ENCODE measurements at places on chromosomes 7 and 10.
A peak's percentile ranks its signal among the peaks of the same experiment; 100 is the strongest.

GRCh38 chr10:129500617-129501339 lies 33.7 kb downstream of the MGMT start:
- DNase-seq = no peak

DNA sequence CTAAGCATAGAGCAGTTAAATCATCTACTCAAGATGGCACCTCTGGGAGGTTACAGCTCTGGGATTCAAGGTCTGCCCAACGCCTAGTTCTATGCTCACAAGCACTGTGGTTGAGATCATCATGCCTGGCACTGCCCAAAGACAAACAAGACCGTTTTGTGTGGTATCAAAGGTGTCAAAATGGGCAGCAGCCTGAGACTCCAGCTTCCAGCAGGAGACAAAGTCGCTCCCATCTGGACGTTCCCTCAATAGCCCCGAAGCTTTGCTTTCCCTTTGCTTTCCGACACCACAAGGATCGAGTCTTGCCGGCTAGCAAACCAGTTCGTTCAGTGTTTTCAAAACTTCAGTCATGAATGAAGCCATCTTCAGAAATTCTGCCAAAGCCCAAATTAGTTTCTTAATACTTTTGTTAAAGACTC lies 5.1 kb downstream of the HABP2 start:
- DNase-seq = no peak

GRCh38 chr10:118596426-118597124 lies 1.1 kb upstream of the PRLHR start:
- no peak for DNase-seq

DNA sequence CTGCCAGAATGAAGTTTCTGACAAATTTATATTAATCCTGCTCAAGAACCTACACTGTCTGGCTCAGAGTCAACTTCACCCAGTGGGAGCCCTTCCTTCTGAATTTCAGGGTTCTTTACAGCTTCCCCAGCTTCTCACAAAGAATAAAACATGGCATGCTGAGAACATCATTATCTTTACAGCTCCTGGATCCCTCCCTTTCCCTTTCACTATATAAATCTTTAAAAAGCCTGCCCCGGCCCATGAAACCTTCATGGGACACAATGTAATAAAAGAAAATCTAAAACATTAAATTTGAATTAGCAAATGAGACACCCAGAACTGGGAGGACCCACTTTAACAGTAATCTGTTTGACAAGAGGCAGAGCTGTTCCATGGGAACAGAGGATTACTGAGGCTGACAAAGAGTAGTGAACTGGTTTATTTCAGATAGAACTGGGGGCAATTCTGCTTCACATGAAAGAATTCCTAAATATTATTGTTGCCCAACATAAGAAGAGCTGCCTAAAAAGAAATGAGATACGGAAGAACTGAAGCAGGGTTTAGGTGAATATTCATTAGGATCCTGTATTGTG lies 222.8 kb downstream of the THSD7A start:
- no peak for DNase-seq

DNA sequence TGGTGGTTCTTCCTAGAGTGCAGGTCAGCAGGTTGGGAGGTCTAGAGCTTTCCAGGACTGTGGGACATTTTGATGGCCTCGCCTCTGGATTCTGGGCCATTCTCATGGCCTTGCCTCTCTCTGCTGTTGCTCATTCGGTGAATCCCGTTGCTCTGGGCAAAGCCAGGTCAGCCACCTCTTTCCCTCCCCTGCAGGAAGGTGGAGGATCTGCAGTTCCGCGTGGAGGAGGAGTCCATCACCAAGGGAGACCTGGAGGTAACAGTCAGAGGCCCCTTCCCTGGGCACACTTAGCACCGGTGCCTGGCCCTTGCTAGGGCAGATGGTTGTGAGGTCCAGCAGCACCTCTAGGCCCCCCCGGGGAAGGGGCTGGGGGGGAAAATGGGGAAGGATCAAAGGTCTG lies 74.9 kb downstream of the CLIP2 start:
- no peak for DNase-seq

- peak; percentile 37 for DNase-seq
Observed at GRCh38 chr10:103470761-103471653, 8.0 kb downstream of the CALHM3 start.

GRCh38 chr10:43000021-43000411 lies 76.9 kb upstream of the RET start:
- no peak for DNase-seq

- no peak for DNase-seq
Observed at GRCh38 chr7:13352677-13353076, 636.8 kb downstream of the ETV1 start.

DNA sequence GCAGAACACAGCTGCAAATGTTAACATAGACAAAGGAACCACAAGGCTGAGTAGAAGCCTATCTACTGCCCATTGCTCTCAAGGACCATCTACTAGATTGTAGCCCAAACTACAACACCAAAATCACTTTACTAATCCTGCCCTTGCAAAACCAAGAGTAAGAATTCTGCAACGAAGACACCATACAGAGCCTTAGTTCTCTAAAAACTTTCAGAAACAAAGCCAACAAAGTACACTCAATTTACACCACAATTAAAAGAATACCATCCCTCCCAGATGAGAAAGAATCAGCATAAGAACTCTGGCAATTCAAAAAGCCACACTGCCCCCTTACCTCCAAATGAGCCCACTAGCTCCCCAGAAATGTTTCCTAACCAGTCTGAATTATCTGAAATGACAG lies 294.3 kb downstream of the CTNNA3 start:
- no peak for DNase-seq

DNA sequence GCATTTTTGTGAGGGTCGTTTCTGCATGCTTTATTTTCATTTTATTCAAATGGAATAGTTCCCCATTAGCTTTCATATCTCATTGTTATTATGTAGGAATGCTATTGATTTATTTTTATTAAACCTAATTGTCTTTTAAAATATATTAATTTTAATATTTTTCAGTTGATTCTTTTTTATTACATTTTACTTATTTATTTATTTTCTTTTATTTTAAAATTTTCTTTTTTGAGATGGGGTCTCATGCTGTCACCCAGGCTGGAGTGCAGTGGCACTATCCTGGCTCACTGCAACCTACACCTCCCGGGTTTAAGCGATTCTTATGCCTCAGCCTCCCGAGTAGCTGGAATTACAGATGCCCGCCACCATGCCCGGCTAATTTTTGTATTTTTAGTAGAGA lies 7.4 kb upstream of the STK17A start:
- no peak for DNase-seq

- peak; percentile 26 for DNase-seq
Observed at GRCh38 chr7:139635526-139636302, 112.2 kb downstream of the CLEC2L start.

DNA sequence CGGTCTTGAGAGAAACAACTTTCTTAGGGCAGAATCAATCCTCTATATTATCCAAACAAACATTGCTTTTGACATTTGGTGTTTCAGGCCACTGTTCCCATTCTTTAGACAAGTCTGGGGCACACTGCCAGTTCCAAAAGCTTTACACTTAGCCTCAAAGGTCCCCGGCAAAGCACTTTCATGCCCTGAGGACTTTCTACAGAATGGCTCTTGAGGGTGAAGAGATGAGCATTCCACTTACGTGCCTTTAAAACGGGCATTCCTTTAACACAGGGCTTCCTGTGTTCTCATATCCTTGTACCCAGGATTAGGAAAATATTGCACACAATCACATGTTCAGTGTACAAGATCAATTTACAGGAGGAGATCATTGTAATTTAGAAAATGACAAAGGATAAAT lies 13.1 kb upstream of the TMEM213 start:
- no peak for DNase-seq

- DNase-seq = no peak
Observed at GRCh38 chr7:153389261-153389660, 629.7 kb downstream of the ACTR3B start.

GRCh38 chr10:69437321-69438259 lies 13.7 kb upstream of the TSPAN15 start:
- no peak for DNase-seq

DNA sequence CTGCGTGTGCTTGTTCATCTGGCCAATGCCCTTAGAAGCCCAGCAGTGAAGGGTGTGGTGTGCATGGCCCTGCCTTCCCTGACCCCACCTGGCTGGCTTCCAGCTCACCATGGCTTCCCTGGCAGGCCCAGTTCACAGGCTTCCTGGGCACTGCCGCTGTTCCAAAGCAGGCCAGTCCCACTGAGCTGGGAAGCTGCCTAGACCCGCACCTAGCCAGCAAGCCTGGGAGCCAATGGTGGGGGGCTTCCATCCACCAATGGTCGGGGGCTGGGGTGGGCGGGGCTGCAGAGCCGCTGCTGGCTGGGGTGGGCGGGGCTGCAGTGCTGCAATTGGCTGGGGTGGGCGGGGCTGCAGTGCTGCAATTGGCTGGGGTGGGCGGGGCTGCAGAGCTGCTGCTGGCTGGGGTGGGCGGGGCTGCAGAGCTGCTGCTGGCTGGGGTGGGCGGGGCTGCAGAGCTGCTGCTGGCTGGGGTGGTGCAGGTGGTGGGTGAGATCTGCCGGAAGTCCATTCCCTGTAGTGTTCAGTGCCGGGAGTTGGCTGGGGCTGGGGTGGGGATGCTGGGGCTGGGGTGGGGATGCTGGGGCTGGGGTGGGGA lies 12.4 kb downstream of the CALY start:
- DNase-seq = no peak

GRCh38 chr10:93749218-93749799 lies 8.4 kb upstream of the LGI1 start:
- no peak for DNase-seq

GRCh38 chr10:132036887-132037675 lies 28.7 kb upstream of the JAKMIP3 start:
- no peak for DNase-seq

DNA sequence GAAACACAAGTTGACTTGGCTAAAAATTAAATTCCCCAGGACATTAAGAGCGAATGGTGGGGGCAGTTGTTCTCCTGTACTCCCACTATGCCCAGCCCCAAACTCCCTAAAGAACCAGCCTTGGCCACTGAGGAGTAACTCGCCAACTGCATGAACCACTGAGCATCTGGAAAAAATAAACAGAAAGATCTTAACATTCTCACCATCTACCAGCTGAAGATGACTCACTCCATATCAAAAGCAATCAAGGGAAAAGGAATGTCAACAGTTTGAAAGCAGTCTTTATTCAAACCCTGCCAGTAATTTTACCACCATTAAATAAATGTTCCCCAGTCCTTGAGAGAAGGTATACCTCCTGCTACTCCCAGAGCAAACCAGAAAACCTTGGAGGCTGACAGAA lies 45.4 kb downstream of the CTTNBP2 start:
- DNase-seq = no peak

GRCh38 chr7:24963218-24963617 lies 16.8 kb downstream of the OSBPL3 start:
- no peak for DNase-seq

- no peak for DNase-seq
Observed at GRCh38 chr10:124534826-124535601, 73.4 kb downstream of the LHPP start.

GRCh38 chr7:134856091-134856490 lies 76.7 kb downstream of the CALD1 start:
- no peak for DNase-seq

- DNase-seq = no peak
Observed at GRCh38 chr7:26499315-26499897, 207.7 kb downstream of the SNX10 start.

GRCh38 chr10:4943821-4944220 lies 19.4 kb upstream of the AKR1C1 start:
- DNase-seq = no peak

- DNase-seq = no peak
Observed at GRCh38 chr7:23930312-23930711, 220.3 kb downstream of the STK31 start.

- no peak for DNase-seq
Observed at GRCh38 chr7:33645104-33645503, 260.2 kb upstream of the BMPER start.

DNA sequence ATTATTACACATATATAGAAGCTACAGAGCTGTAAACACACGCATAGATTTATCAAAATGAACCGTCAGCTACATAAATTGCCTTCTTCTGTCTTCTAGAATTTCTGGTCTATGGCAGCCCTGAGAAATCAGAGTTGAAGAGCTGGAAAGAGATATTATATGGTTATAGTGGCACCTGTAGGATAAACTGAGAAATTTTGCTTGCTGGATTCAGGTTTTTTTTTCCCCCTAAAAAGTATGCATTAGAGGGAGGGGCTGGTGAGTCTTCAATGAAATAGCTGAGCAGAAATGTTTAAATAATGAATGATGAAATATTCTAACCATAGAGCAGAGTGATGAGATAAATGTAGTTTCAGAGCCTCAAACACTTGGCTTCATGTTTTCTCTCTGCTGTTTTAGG lies 78.0 kb upstream of the DYNC1I1 start:
- no peak for DNase-seq

DNA sequence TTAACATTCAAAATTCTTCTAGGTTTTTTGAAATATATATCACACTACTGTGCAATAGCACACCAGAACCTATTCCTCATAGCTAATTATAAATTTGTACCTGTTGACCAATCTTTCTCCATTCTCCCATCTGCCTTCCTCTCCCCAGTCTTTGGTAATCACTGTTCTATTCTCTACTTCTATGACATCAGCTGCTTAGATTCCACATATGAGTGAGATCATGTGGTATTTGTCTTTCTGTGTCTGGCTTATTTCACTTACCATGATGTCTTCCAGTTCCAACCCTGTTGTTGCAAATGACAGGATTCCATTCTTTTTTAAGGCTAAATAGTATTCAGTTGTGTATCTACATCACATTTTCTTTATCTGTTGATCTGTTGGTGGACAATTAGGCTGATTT lies 54.4 kb upstream of the CCDC6 start:
- DNase-seq = no peak

DNA sequence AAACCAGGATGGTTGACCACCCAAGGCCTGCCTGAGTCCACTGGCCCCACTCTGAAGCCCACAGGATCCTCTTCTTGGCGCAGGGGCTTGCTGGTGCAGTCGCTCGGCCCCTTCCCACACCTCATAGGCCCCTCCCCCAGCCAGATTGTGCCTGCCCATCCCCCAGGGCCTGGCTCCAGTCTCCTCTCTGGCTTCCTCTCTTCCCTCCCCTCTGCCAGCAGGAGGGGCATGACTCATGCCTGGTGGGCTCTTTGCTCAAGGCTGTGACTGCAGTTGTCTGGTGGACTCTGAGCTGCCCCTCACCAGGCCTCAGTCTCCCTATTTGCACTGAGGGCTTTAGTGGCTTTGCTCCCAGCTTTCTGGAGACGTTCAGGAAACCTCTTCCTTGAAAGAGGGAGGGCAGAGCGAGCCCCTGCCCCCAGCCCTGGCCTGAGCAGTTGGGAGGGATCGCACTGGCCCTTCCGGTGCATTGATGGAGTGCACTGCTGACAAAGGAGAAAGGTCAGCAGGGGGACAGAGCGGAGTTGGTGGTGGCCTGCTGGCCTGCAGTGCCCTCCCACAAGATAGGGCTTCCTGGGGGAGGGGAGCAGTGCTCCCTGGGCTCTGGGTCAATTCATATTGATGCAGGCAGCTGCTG lies 60.7 kb downstream of the ZMIZ1 start:
- DNase-seq = no peak
